ELF-1 (cell line): ENCODE measurements at places on chromosomes 13 and 19.

DNA sequence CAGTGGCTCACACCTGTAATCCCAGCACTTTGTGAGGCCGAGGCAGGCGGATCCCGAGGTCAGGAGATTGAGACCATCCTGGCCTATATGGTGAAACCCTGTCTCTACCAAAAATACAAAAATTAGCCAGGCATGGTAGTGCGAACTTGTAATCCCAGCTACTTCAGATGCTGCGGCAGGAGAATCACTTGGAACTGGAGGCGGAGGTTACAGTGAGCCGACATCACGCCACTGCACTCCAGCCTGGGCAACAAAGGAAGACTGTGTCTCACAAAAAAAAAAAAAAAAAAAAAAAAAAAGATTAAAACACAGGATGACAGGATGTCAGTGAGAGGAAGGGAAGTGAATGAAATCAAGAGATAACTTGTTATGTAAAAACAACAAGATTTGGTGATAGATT, 1158.5 kb downstream of the PCDH9 start:
- no peak for DNase-seq

DNA sequence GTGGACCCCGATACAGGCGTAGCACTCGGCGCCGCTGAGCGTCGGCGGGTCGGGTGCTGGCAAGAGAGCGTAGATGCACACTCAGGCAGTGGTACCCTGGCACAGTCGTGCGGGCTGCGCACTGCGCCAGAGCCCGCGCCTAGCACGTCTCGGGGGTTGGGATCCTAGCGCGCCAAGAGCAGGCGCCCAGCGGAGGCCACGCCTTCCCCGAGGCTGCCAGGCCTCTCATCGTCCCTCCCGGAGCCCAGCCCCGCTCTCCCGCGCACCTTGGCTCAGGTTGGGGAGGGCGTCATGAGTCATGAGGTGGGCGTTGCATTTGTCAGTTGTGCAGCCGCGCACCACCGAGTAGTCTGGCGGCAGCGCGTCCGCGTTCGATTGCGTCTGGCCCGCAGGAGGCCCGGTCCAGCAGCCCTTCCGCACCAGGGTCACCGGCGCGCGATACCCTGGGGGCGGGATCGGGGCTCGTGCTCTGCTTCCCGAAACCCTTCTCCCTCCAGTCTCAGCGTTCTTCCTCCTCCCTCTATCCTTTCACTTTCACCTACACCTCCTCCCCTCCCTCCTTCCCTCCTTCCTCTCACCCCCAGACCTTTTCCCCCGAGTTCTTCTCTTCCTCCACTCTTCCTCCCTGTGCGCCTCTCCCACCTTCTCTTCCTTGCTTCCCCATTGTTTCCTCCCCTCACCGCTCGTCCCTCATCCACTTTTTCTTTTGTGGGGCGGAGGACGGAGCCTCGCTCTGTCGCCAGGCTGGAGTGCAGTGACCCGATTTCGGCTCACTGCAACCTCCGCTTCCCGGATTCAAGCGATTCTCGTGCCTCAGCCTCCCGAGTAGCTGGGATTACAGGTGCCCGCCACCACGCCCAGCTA, 3.5 kb downstream of the LYPD5 start:
- DNase-seq = peak; percentile 85

DNA sequence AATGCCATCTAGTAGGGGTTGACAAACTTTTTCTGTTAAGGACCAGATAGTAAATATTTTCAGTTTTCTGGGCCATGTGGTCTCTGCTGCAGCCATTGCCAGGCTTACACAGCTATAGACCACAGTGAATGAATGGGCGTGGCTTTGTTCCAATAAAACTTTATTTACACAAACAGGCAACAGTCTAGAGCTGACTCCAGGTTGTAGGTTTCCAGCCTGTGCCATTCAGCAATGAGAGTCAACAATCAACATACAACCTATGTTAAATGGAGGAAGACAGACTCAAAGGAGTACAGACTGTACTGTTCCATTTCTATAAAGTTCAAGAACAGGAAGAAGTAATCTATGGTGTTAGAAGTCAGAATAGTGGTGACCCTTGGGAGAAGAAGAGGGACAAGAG, 15.2 kb upstream of the IZUMO2 start:
- DNase-seq = no peak

DNA sequence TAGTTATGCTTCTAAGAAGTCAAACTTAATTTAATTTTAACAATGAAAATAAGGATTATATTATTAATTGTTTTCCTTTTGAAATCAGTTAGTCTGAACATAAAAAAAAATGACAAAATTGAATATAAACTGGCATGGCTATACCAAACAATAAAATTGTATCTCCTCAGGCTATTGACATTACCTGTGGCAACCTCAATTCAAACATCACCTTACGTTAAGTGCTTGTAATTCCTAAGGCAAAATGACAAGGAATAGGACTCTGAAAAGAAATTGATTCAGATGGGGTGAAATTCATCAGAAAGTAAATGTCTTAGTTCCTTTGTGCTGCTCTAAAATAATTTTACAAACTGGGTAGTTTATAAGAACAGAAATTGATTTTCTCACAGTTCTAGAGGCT, 89.5 kb downstream of the SLITRK6 start:
- DNase-seq = no peak

DNA sequence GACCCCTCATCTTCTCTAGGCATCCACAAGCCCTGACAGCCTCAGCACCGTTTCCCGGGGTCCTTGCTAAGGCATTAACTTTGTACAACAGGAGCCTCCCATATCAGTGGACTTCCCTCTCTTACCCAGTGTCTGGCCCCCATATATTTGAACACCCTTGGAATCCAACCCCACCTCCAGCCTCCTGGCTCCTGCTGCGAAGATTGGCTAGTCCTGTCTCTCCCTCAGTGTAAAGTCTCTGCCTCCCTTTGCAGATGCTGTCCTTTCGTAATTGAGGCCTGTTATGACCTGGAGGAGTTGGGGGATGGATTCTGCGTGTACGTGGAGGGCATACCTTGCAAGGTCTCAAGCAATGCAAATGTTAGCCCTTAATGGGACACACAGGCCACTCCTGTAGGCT, 413.7 kb downstream of the IRS2 start:
- no peak for DNase-seq

DNA sequence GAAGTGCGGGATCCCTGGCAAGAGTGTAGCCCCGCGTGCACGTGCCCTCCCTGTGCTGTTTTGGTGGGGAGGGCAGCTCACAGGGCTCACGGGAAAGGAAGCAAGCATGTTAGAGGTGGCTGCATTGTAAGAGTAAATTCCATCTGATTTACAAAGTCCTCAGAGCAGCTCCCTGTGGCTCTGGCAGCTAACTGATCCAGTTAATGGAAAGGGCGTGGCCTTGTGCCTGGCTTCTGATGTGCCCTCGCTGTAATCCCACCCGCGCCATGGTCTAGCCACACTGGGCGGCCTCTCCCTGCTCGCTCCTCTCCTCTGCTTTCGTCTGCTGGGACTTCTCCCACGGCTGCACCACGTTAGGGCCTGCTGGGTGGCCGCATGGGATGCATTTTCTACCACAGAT, 258.5 kb downstream of the FGF9 start:
- DNase-seq = peak; percentile 49

DNA sequence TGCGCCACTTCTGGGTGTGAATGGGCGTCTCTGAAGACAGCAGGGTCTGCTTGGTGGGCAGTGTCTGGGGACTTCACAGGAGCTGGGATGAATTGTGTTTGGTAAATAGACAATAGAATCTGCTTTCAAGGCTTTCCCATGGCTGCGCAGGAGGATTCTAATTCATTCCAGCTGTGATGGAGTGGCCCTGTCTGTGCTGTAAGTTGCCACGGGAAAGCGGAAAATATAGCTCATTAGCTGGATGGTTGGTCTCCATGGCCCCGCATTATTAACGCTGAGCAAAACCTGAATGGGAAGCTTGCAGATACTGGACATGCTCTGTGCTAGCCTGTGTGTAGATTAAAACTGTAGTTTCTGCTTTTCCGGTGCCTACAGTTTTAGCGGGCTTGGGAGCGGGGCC, 15.6 kb upstream of the C1QTNF9 start:
- no peak for DNase-seq

- DNase-seq = peak; percentile 32
Measured at GRCh38 chr13:72258340-72258981, 391.5 kb upstream of the DACH1 start.
